ENCODE measurements at places on chromosomes 3 and 15.
A peak's percentile ranks its signal among the peaks of the same experiment; 100 is the strongest.

DNA sequence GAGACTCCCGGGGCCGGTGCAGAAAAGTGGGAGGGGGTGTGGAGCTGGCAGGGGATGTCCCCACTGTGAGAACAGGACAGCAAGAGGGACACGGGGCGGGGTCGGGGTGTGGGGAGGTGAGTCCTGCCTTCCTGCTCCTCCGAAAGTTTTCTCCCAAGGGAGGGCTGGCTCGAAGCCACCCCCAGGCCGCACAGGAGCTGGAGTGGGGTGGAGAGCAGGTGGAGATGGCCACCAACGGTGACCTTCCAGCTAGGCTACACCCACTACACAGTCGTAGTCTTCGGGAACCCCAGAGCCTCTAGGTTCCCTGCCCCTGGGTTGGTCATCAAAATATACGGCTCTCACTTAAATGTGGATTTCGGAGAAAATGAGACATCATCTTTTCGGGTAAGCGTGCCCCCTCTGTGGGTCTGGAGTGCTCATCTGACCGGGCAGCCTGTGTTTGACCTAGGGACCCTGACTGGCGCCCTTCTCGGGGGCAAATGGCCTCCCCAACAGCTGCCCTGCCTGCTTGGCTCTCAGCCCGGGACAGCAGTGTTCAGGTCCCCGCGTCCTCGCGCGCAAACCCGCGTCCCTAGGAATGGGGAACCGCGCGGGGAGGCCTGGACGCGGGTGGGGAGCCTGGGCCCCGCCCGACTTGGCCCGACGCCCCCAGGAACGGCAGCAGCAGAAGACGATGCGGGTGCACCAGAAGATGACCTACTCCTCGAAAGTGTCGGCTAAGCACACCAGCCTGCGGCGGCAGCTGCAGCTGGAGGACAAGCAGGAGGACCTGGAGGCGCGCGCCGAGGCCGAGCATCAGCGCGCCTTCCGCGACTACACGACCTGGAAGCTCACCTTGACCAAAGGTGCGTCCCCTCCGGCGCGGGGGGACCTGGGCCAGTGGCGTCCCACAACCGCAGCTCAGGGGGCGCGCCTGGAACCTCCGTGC, 21.2 kb downstream of the CFAP100 start:
- DNase-seq, result no peak

GRCh38 chr3:197226179-197226578, 72.2 kb downstream of the DLG1 start:
- DNase-seq, result no peak

DNA sequence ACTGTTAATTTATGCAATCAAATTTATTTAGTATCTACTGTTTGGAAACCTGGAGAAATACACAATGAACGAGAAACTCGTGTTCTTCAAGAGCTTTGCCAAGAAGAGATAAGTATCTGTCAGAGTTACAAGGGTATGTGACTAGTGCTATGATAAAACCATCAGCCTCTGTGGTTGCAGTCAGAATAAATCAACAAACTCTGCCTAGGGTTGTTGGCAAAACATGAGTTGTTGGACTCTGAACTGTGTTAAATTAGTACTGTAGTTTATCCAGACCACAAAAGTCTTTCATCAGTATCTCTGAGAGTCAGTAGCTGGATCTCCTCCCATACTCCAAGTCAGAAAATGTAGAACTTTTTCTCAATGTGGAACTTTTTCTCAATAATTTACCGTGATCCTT, 918.4 kb downstream of the NAALADL2 start:
- DNase-seq, result no peak

DNA sequence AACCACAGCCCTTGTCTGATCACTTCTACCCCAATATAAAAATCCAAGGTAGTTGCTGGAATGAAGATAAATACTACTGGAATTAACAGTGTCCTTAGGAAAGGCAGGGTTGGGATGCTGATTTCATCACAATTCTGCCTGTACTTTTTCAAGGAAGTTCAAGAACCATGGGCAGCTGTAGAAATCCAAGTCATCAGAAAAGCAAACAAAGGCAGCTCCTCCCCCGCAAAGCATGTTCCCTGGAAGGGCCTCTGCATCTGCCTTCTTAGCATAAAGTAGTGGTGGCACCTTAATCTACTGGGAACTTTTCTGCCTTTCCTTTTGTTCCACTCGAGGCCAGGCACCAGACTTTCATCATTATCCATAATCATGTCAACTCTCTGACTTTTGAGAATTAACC, 54.4 kb downstream of the ERC2 start:
- no peak for DNase-seq

- no peak for DNase-seq
Measured at GRCh38 chr15:78469031-78469430, 31.0 kb downstream of the IREB2 start.

DNA sequence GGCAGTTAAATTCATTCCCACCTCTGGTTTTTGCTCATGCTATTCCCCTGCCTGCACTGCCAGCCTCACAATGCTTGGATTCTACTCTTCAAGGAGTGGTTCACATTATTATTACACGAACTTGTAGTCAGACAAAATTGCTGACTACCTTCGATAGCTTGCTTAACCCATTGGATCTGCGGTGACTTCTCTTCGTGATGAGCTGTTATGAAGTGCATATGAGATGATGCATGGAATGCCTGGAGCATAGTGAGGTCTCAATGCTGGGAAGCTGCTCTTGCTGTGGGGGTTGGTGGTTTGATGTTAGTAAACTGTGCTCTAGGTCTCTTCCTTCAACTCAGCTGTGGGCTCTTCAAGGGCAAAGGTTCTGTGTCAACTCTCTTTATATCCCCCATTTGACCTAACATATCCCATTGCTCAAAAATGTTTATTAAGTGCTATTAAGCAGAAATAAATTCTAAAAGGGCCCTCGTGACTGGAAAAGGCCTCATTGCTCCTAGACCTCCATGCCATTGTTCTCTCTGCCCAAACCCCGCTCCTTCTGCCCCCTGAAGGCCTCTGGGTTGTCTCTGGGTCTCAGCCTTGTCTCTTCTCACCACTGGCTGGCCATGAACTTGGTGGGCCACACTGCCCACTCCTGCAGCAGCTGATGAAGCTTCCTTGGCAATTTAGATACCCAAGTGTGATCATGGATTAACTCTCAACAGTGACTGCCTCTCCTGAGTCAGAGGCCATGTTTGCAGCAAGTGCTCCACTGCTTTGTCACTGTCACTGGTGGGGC, 4.5 kb upstream of the SLCO2A1 start:
- no peak for DNase-seq

DNA sequence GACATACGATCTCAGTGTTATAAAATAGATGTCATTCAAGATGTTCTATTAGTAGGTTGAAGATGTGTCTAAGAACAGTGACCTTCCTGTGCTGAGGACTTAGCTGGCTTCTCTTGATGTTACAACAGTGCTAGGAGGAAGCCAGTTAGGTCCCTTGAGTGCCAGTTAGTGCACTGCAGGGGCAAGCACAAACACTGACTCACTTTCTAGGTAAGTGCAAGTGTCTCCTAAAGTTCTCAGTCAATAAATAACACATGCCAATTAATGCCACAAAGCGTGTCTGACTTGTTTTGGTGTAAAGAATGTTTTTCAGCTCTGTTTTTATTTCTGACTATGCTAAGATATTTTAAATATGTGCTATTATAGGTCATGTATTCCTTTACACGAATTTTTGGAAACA, 211.8 kb downstream of the NAALADL2 start:
- DNase-seq, result no peak

DNA sequence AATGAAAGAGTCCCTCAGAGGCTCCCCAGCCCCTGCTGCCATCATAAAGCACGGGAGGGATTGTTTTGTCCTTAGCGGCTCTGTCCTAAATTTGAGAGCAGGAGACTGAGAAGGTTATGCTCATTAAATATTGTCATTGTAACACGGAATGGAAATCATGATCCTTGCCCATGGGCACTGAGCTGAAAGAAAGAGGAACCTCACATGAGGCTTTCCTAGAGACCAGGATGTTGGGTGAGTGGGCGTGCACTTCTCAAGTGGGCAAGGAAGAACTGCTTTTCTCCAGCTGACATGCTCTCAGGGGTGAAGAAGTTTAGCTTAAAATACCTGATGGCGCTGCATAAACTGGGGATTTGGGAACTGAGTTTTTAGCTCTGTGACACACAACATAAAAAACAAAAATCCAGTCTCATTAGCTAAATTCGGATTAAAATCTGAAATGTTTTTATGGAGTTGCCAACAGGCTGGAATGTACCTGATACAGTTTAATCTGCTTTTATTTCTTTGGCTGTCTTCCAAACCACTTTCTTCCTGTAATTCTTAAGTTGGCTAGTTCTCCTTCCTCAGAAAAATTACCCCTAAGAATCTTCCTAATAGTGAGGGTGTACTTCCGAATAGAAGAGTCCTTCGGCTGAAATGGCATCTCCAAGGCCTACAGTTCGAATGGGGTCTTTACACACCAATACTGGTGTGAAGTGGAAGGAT, 31.7 kb downstream of the ADPGK start:
- peak; percentile 20 for DNase-seq

DNA sequence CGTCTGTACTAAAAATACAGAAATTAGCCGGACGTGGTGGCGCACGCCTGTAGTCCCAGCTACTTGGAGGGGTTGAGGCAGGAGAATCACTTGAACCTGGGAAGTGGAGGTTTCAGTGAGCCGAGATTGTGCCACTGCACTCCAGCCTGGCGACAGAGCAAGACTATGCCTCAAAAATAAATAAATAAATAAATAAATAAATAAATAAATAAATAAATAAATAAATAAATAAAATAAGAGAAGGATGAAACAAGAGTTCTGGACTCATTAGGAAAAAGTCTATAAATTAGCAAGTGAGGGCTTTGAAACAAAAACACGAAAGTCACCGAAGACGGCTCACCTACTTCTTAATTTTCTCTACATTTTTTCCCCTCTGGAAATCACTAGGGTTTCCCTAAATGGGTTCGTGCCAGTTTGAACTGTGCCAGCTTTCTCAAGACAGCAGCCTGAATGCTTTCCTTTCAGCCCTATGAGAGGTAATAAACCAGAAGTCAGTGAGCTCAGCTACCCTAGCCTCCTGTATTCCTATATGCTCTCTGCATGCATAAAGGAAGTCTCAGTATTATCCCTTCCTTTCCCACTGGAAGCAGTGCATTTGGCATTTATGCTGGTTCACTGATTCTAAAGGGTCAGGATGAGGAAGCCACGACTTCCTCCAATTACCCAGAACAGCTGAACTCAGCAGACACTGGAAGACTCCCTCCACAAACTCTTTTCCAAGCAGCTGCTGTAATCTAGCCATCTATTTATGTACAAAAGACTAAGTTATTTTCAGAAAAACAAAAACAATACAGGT, 266.9 kb downstream of the ZBBX start:
- no peak for DNase-seq

- DNase-seq, result peak; percentile 63
Measured at GRCh38 chr3:151156618-151157216, 46.3 kb downstream of the GPR171 start.

GRCh38 chr15:56537881-56538280, 72.9 kb upstream of the MNS1 start:
- peak; percentile 69 for DNase-seq

DNA sequence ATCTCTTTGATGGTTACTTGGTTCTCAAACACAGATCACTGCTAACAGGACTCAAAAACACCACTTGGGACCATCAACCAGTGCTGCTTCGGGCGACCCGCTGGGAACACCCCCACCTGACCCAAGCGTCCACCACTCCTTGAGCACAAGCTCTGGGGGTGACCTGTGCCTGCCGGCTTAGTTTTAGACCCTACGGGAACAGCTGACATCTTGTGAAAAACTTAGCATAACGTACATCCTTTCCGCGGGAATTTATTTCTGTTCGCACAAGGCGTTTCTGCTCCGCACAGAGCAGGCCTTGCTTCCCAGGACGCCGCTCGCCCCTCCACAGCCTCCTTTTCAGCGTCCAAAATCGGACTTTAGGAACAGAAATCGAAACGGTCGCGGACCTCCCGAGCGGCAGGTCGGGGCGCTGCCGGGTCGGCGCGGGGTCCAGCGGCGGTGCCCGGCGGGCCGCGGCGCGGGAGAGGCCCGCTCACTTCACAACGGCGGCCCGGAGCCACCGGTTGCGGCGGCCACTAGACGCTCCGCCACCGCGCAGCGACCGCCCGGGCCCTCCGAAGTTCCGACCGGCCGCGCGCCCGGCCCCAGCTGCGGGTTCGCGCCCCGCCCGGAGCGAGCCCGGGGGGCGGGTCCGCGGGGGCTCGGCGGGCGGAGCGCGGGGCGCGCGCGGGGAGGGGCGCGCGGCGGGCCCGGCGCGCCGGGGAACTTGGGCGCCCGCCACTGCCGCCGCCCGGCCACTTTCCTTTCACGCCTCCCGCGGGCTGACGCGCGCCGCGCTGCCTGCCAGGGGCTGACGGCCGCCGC, 959 bp downstream of the SFMBT1 start:
- peak; percentile 61 for DNase-seq

- no peak for DNase-seq
Measured at GRCh38 chr15:91698241-91698640, 155.3 kb upstream of the SLCO3A1 start.

- DNase-seq, result no peak
Measured at GRCh38 chr3:174758943-174759342, 100.2 kb upstream of the NAALADL2 start.

GRCh38 chr3:112629425-112629824, 11.5 kb downstream of the CCDC80 start:
- DNase-seq, result no peak

GRCh38 chr3:129315998-129316247, 37.3 kb downstream of the HMCES start:
- DNase-seq, result no peak

- no peak for DNase-seq
Measured at GRCh38 chr15:84037301-84037700, 198.3 kb upstream of the GOLGA6L4 start.

GRCh38 chr3:79769229-79769628, 1.4 kb upstream of the ROBO1 start:
- DNase-seq, result no peak

DNA sequence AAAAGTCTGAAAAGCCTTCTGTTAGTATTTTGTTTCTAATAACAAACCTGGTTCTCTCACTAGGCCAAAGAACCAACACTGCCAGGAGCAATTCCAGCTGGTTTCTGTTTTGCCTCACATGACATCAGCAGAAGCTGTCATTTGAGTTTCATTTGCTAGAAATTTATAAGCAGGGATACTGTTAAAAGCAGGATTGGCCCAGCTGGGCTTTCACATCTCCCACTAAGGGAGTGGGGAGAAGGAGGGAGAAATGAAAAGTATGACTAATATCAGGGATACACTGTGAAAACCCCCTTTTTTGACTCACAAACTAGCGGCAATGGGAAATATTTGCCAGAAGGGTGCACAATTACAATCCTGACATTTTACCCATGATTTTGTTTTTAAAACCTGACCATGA, 5.3 kb downstream of the CCDC80 start:
- no peak for DNase-seq

- DNase-seq, result no peak
Measured at GRCh38 chr3:24614359-24614758, 119.7 kb upstream of the THRB start.

- no peak for DNase-seq
Measured at GRCh38 chr15:79828447-79828846, 68.4 kb downstream of the MTHFS start.

DNA sequence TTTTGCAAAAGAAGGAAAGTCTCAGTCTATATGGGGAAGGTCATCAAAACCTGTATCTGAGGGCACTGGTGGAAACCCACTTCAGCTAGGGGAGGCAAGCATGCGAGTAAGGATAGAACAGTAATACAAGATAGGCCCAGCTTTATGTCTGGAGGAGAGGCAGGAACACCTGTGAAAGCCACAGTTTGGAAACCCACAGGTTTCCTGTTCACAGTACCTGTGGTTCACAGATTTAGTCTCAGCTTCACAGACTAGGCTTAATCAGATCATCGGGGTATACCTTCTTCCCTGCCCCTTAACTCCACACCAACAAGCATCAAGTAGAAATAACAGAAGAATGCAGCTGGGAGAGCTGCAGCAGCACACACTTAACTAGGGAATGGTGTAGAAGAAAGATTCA, 36.2 kb downstream of the C2CD4B start:
- no peak for DNase-seq

GRCh38 chr3:134956395-134956794, 161.3 kb downstream of the EPHB1 start:
- DNase-seq, result no peak
